Lower leg skin (tissue), 4 donors: ENCODE measurements at places on chromosomes 12 and 14. TPM values are rescaled to one million over a fixed set of nuclear protein-coding genes. Genes with fewer than 3 reads are reported as not detected.

The OR4E2 gene
- not detected for total RNA-seq

The PLEKHD1 gene
- 1.9 TPM for total RNA-seq

The CCDC175 gene
- not detected for total RNA-seq

DNA sequence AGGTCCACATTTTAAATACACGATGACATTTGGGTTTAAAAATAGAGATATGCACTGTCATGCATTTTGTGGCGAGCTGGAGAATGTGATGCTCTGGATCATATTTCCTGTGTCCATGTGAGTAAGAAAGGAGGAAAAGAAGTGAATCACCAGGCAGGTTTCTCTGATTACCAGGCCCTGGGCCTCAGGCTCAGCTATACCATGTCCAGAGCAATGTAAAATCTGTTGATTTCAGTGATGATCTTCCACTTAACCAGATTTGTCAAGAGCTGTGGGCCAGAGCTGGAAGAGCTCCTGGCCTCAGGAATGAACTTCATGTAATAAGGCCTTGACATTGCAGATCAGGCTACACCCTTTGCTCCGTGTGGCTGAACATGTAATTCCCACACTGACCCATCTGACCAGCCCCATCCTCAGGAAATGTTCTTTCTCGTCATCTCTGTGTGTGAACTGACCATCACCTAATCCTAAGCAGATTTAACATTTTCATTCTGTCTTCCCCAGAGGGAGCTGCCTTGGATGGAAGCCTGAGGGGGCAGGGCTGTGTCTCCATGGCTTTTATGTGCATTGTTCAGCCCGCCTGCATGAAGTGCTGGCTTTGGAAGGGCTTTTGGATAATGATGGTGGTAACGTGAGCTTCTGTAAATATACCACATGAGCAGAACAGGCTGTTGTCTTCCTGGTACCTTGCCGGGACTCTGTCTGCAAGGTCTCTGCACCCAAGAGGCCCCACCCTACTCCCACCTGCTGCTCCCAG lies 54.5 kb downstream of the CRACR2A start:
- no peak for DNase-seq

DNA sequence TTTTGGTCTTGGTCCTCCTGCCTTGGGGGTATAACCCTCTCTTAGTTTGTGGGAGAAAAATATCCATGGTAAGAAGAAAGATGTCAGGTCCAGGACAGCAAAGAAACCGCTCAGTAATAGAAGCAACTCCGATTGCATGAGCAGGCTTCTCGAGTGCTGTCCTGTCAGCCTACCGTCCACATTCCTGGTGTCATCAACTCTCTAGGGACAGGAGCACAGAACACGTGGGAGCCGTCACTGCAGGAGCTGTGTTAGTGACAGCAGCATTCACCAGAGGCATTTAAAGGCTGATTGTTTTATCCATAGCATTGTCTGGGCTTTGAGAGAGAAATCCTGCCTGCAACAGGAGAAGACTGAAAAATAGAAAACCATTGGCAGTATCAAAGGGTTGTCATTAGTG lies 244.2 kb downstream of the CACNA1C start:
- no peak for DNase-seq

- DNase-seq, result no peak
Observed at GRCh38 chr14:69323999-69324282, 64.0 kb downstream of the GALNT16 start.

The PROX2 gene
- total RNA-seq, result not detected

The FGF6 gene
- not detected for total RNA-seq

GRCh38 chr12:72281126-72281525 lies 9.0 kb downstream of the TRHDE start:
- DNase-seq, result no peak

- no peak for DNase-seq
Observed at GRCh38 chr14:38583471-38583870, 327.6 kb upstream of the CLEC14A start.

DNA sequence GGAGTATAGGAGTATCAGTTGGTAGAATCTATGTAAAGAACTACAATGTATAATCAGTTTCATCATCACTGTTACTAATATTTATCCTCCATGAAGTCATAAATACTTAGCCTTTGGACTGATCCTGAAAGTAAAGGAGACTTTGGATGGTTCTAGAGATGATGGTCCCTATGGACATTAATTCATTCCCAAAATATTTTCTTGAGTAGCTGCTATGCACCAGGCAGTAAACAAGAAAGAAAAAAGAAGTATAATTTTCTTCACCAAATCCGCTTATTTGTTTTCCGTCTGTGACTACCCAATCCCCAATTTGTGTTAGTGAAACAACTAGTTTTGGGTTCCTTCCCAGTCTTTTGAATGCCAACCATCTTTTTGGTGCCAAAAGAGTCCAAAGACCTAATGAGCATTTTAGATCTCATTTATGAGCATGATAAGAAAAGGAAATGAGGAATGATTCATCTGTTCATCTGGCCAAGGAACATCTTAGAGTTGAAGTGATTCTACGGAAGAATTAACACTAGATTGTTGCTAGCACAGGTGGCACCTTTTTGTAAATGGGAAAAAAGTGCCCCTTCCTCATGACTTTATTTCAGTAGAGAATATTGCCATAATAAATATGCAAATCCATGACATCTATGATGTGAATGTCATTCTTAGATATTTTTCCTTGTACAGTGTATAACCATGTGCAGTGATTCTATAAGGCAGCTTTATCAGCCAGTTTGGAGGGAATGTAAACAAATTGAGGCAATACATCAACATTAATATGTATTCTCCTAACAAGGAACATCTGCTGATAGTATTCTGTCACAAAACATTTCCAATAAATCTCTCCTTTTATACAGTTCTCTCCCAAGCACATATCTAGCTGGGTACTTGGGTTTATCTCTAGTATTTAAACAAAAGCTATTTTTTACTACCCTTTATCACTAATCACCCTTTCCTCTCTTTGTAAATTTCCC lies 85.1 kb upstream of the CCDC91 start:
- no peak for DNase-seq

GRCh38 chr12:12784911-12785814 lies at the start of gene APOLD1:
TSS of gene APOLD1 (plus strand) at chr12:12785659. CDS start at chr12:12785692, 33 bp downstream.
- DNase-seq, result peak; percentile 37

DNA sequence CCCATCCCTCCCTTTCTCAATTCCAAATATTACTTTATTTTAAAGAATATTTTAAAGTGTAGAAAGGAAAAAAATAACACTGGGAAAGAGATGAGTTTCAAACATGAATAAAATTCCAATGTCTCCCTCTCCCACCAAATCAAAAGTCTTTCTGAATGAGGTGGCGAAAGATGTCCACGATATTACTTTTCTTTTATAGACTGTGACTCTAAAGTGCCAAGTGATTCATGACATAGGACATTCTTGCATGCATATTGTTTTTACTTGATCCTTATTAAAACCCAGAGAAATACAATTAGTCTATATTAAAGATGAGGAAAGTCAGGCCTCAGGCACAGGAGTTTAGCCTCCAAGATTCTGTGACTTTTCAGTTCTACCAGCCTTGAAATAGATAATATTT lies 16.0 kb upstream of the LUM start:
- no peak for DNase-seq

- DNase-seq, result no peak
Observed at GRCh38 chr12:93573552-93574223, 1.2 kb downstream of the SOCS2 start.

The RAB3IP gene
- total RNA-seq, result 11.3 TPM

DNA sequence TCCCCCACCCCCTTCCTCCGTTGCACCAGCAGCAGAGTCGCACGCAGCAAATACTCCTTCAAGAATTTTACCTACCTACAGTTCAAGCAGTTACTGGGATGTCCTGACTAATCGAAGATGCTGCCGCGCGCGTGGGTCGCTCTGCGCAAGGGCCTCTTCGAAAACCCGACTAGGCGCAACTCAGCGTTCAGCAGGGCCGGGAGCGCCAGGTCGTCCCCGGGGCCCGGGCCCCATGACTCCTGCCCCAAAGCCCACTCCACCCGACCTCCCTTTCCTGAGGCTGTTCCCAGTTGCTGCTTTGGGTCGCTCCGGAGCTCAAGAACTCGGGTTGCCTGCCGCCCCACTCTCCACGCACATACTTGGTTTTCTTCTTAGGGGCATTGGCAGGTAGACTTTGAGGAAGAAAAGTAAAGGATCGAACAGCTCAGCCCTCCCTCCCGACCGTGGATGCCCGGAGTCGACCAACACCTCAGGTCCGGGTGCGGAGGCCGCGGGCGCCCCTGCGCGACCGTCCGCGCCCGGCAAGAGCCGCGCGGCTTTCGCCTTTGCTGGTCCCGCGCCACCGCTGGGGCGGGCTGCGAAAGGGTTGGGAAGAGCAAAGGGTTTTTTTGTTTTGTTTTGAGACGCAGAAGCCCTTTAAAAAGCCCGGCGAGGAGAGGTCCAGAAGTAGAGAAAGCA lies 1.9 kb downstream of the BMP4 start:
- DNase-seq, result no peak

GRCh38 chr14:99432485-99432884 lies 48.2 kb downstream of the SETD3 start:
- DNase-seq, result no peak

The FAM177A1 gene
- 51.2 TPM for total RNA-seq
